ENCODE measurements at places on chromosomes 1 and 21.

GRCh38 chr1:10980841-10981727 is 31.4 kb upstream of the TARDBP start:
- DNase-seq: no peak

GRCh38 chr1:43452789-43453441 is 816 bp downstream of the HYI start:
- no peak for DNase-seq

DNA sequence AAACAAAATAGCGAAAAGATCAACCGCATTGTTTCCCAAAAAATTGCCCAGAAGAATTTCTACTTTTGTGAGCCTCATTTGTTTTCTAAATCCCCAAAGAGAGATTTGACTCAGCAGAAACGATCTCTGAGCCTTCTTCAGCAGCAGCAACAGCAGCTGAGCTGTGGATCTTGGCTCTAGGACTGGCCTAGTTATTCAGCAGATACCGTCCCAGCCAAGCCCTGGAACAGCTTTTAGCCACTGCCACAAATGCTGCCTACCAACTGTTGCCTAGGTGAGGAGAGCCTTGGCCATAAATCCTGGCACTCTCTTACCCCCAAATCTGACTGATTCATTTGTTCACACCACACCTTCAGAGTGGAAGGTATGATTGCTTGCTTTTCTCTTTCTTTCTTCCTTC is 320.1 kb downstream of the TGFB2 start:
- DNase-seq: no peak

GRCh38 chr1:30052178-30052577 is 671.2 kb downstream of the MATN1 start:
- DNase-seq: no peak

DNA sequence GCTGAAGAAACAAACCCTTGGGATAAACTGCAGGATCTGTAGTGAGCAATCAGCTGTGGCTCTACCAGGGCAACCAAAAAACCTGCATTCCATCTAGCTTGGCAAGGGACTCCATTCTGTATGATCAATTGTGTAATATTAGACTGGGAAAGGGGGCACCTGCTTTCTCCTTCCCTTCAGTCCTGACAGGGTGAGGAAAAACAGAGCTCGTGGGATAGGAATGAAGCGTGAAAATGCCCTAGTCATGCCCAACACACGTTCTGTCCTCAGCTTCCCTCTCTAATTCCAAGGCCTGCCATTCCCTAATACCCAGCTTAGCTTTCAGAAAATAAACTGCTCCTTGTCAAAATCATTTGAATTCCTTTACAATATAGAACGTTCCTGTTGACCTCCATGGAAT is 442.3 kb downstream of the PLPP3 start:
- no peak for DNase-seq

GRCh38 chr1:246647513-246647912 is 76.7 kb upstream of the SCCPDH start:
- DNase-seq: no peak

GRCh38 chr1:975896-976683 is 5.8 kb downstream of the PERM1 start:
- DNase-seq: no peak

- no peak for DNase-seq
Measured at GRCh38 chr1:3188150-3188971, 119.4 kb downstream of the PRDM16 start.

- no peak for DNase-seq
Measured at GRCh38 chr1:191558379-191558778, 599.9 kb upstream of the RGS18 start.

DNA sequence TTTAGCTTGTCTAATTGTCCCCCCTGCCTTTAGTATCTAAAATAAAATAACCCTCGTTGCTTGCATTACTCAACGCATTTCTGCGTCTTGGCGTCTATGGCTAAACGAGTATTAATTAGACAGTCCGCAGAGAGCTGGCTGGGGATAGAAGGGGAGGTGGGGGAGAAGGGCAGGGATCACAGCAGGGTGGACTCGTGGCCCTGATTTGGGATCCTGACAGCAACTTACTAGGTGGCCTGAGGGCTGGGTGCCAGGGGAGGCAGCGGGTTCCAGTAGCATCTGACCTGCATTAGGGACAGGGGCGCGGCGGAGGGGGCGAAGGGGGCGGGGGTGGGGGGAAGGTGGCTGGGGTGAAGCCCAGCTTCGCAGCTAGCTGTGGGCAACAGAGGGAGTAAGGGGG is 1.1 kb upstream of the BACE2 start:
- no peak for DNase-seq

DNA sequence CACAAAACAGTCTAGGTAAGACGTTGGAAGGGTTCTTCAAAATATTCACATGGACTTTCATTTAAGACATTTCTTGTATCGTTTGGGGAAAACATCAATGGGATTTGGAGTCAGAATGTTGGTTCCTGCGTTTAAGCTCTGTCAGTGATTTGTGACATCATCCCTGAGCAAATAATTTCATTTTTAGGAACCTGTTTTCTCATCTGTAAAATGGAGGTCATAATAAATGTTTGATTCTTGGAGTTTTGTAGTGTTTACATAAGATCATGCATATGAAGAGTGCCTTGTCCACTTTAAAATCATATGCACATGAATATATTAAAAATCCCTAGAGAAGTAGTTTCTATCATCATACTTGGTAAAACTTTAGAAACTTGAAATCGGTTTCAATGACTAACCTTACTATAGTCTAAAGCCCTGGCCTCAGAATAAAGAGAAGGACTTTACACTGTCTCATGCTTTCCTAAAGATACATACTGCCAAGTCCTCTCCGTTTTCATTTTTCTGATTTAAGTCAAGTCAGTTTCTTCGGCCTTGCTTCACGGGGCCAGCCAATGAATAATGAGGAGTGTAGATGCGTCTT is 178.4 kb downstream of the ADSS2 start:
- no peak for DNase-seq

- DNase-seq: no peak
Measured at GRCh38 chr1:159469921-159470533, 30.5 kb downstream of the OR10J1 start.

- DNase-seq: no peak
Measured at GRCh38 chr1:84975035-84975434, 21.9 kb downstream of the MCOLN2 start.

- DNase-seq: no peak
Measured at GRCh38 chr1:182652933-182653332, 31.5 kb downstream of the RGS8 start.

GRCh38 chr1:89525169-89525855 is 683 bp downstream of the LRRC8B start:
- DNase-seq: peak; percentile 7

- DNase-seq: no peak
Measured at GRCh38 chr1:61290525-61290924, 208.2 kb downstream of the NFIA start.

- DNase-seq: peak; percentile 62
Measured at GRCh38 chr1:1013105-1013921, at the start of gene ISG15. ISG15 (plus strand) TSS chr1:1013497; CDS start chr1:1013574, 77 bp downstream.

- no peak for DNase-seq
Measured at GRCh38 chr1:150973258-150973835, 1.3 kb downstream of the CERS2 start.

DNA sequence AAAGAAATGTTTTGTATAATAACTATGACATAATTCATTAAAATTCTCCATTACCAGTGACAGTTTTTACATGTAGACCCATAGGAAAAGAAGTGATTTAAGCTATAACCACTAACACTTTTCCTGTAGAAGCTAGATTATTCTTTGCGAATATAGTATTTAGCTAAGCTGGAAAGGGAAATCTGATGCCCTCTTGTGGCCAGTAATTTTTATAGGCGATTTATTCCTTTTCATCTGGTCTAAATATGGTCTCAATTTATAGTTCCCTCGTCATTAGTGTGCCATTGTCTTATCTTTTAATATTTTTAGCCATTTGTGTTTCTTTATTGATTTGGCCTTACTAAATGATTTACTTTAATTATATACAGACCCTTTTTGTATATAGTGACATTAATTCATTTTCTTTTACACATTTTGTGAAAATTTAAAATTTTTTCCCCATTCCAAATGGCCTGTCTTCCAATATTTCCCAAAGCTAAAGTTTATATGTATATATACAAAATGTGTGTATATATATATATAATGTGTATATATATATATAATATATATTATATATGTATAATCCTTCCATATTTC is 26.7 kb downstream of the BTG3 start:
- no peak for DNase-seq

DNA sequence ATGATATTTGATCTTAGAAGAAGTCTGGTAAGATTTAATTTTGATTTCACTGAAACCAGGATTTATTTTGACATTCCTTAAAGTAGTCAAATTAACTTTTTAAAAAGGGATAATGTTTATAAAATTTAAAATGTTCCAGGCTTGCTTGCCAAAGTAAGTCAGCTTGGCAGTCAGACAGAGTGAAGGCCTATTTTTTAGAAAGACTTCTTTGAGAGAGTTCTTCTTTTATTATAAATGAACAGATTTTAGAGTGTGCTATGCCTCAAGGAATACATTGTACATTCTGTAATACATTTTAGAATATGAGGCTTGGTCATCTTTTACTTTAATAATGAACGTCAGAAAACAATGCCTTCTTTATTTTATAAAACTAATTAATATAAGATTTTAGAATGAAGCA is 138.7 kb downstream of the DISP1 start:
- no peak for DNase-seq

- DNase-seq: no peak
Measured at GRCh38 chr1:12601700-12602658, 16.0 kb downstream of the DHRS3 start.

GRCh38 chr1:201396861-201397464 is 2.2 kb downstream of the LAD1 start:
- no peak for DNase-seq

DNA sequence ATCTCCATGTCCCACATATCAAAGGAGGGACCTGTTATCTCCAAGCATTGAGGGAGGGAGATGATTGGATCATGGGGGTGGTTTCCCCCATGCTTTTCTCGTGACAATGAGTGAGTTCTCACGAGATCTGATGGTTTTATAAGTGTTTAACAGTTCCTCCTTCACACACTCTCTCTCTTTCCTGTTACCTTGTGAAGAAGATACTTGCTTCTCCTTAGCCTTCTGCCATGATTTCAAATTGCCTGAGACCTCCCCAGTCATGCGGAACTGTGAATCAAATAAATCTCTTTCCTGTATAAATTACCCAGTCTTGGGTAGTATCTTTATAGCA is 91.6 kb downstream of the DDAH1 start:
- DNase-seq: no peak

GRCh38 chr1:228219245-228219961 is 11.6 kb downstream of the OBSCN start:
- no peak for DNase-seq

- DNase-seq: no peak
Measured at GRCh38 chr1:181119093-181119989, 30.8 kb downstream of the IER5 start.

DNA sequence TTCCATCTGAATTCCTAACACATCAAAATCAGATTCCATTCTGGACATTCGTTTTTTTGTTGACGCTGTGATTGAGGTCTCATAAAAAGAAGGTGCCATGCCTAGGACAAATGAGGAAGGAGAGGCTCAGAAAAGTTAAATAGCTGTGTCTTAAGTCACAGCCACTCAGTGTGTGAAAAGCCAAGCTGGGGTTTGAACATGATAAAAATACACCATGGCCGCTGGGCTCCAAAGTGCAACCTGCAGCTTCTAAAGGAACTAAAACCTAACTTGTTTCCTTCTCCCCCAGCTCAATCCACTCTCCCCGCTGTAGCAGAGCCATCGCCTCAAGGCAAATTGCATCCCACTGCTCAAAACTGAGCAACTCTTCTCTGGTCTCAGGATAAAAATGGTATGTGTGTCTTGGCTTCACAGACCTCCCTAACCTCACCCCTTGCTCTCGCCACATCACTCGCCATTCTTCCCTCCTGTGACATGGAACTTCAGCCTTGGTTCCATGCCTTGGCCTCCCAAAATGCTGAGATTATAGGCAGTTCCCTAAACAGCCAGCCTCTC is 22.1 kb upstream of the FAM20B start:
- DNase-seq: no peak
